ENCODE measurements at places on chromosomes 11 and 22. TPM values are rescaled to one million over a fixed set of nuclear protein-coding genes. Genes with fewer than 3 reads are reported as not detected.

Gene OR5D14
- total RNA-seq = not detected

Gene SMTNL1
- not detected for total RNA-seq

Gene FCHSD2
- total RNA-seq = 9.2 TPM

Gene IFITM10
- total RNA-seq = 0.94 TPM

Gene NRXN2
- 0.40 TPM for total RNA-seq

Gene SEPTIN3
- 1.2 TPM for total RNA-seq

Gene UNC93B1
- total RNA-seq = 79.3 TPM

Gene TNNT3
- total RNA-seq = not detected

Gene KCNQ1
- 0.24 TPM for total RNA-seq

Gene CCDC15
- total RNA-seq = 0.54 TPM

Gene TRIM29
- total RNA-seq = 5.0 TPM

Gene C22orf42
- total RNA-seq = not detected

Gene CCND1
- total RNA-seq = 183 TPM

Gene KLHL35
- total RNA-seq = 1.2 TPM

Gene MCAM
- total RNA-seq = 10.4 TPM

Gene ZNRD2
- total RNA-seq = 74.9 TPM

Gene TCIRG1
- total RNA-seq = 77.5 TPM

Gene OAF
- total RNA-seq = 12.1 TPM

Gene DBX1
- not detected for total RNA-seq

Gene TMX2
- total RNA-seq = 175 TPM

Gene DERL3
- 0.43 TPM for total RNA-seq

Gene ISX
- total RNA-seq = not detected

Gene DDX17
- total RNA-seq = 108 TPM

Gene WBP2NL
- not detected for total RNA-seq

Gene TREH
- total RNA-seq = not detected

Gene SLC17A6
- not detected for total RNA-seq

Gene CATSPERZ
- total RNA-seq = 2.7 TPM

Gene OR2AT4
- total RNA-seq = 0.01 TPM

Gene XKR3
- total RNA-seq = not detected

Gene KCNJ5
- 0.07 TPM for total RNA-seq

Gene MMP11
- 0.23 TPM for total RNA-seq

Gene SHANK3
- total RNA-seq = 5.4 TPM

Gene GLB1L2
- total RNA-seq = 2.1 TPM

Gene SLC1A2
- 0.02 TPM for total RNA-seq

Gene IRAG1
- 0.05 TPM for total RNA-seq

Gene SLC22A6
- total RNA-seq = not detected

Gene MRGPRX4
- total RNA-seq = not detected

Gene RTN4RL2
- 106 TPM for total RNA-seq

Gene BBOX1
- not detected for total RNA-seq

Gene PGR
- total RNA-seq = not detected

Gene DGCR6
- total RNA-seq = 1.6 TPM

Gene HEPN1
- not detected for total RNA-seq

Gene C11orf65
- total RNA-seq = 0.38 TPM

Gene GRIK4
- not detected for total RNA-seq

Gene AMBRA1
- 16.0 TPM for total RNA-seq
